Stomach (tissue), 19 donors: ENCODE measurements at places on chromosomes 6 and 20.
A peak's percentile ranks its signal among the peaks of the same experiment; 100 is the strongest.

DNA sequence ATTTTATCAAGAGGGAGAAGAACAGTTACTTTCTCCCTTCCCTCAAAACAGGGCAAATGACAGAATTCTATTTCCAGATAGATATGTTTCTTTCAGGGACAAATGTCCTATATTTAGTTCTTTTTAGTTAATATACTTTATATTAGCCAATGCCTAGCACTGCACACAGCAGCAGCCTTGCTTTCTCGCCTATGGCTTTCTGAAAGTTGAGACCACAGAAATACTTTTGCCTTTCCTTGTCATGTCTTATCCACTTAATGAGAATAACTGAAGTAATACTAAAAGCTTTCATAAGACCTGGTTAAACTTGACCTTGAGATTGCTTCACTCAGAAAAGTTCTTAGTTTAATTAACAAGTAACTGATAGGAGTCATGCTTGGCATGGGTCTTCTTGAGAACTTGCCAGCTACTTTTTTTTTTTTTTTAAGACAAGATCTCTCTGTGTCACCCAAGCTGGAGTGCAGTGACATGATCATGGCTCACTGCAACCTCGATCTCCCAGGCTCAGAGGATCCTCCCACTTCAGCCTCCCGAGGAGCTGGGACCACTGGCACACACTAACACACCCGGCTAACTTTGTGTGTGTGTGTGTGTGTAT is 159.3 kb downstream of the CDKAL1 start:
- no peaks in the 10 kb centered on the region for H3K27me3 ChIP-seq
- H3K4me1 ChIP-seq: peaks cover 30% of the 10 kb centered on the region
- H3K36me3 ChIP-seq: no peaks in the 10 kb centered on the region
- no peak overlapping the region for H3K27ac ChIP-seq
- no peak overlapping the region for H3K4me3 ChIP-seq
- DNase-seq: no peak

DNA sequence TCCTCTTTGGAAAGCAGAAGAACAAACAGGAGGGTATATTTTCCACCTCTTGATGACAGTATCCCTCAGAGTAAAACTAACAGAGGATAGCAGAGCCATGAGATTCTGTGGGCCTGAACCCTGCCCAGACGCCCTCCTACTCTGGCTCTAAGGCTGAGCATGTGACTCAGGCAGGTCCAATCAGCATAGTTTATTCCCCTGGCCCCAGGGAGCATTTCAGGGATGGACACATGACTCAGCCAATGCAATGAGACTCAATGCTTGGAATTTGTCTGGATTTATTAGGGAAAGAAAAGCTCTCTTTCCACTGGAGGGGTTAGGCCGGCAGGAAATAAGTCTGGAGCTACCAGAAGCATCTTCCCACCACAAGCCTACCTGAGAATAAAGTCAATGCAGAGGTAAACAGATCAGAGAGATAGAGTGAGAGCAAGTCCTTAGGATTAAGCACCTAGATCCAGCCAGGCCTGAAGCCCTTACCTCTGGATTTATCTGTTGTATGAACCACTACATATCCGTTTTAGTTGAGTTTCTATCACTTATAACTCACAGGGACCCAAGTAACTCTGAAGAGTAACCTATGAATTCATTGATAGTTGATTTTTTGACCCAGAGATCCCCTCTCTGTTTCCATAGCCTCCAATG is 68.2 kb upstream of the EYA2 start:
- no peaks in the 10 kb centered on the region for H3K27me3 ChIP-seq
- no peaks in the 10 kb centered on the region for H3K4me1 ChIP-seq

GRCh38 chr6:169291646-169292337 is 38.1 kb upstream of the THBS2 start:
- H3K36me3 ChIP-seq: no peaks in the 10 kb centered on the region
- H3K27ac ChIP-seq: peak overlapping the region; percentile 31
- no peak overlapping the region for H3K4me3 ChIP-seq
- DNase-seq: no peak
- no peaks in the 10 kb centered on the region for H3K27me3 ChIP-seq

DNA sequence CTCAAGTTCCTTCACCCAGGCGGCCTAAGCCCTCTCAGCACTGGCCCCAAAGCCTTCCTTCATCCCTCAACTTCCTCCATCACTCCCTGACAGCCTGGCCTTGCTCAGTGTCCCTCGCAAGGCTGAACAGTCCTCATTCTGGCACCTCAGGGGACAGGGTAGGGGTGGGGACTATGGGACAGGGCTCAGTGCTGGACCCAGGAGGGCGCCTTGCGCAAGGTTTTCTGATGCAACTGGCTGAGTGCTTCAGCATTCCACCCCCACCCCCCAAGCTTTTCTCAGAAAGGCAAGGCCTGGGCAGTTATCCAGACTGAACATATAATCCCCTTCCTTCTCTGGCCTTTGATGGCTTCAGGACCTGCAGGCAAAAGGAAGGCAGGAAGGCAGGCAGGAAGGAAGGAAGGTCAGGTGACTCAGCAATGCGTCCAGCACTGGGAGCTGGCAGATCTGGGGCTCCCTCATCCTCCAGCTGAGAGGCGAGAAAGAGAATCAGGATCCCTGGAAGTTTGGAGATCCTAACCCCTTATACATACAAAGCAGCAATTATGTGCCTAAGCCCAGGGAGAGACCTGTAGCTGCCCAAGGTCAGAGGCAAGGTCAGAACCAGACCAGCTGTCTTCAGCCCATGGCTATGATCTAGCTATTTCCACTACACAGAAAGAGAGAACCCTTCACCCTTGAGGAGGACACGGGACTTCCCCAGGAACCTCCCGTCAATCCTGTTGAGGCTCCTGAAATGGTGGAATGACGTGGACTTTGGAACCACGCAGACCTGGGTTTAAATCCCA is 8.6 kb upstream of the TRIB3 start:
- peak; percentile 71 for DNase-seq
- H3K36me3 ChIP-seq: no peaks in the 10 kb centered on the region
- H3K4me1 ChIP-seq: peaks cover 31% of the 10 kb centered on the region
- peak overlapping the region; percentile 60 for H3K27ac ChIP-seq
- H3K27me3 ChIP-seq: no peaks in the 10 kb centered on the region
- H3K4me3 ChIP-seq: no peak overlapping the region

GRCh38 chr20:16539280-16540021 is 33.8 kb downstream of the KIF16B start:
- H3K36me3 ChIP-seq: no peaks in the 10 kb centered on the region
- H3K4me1 ChIP-seq: peaks cover 9% of the 10 kb centered on the region
- no peak overlapping the region for H3K27ac ChIP-seq
- DNase-seq: no peak
- no peak overlapping the region for H3K4me3 ChIP-seq

GRCh38 chr6:10082385-10082784 is 332.5 kb downstream of the TFAP2A start:
- H3K4me3 ChIP-seq: no peak overlapping the region
- no peak overlapping the region for H3K27ac ChIP-seq
- no peaks in the 10 kb centered on the region for H3K4me1 ChIP-seq
- no peaks in the 10 kb centered on the region for H3K36me3 ChIP-seq
- H3K27me3 ChIP-seq: no peaks in the 10 kb centered on the region

- H3K27me3 ChIP-seq: no peaks in the 10 kb centered on the region
- H3K27ac ChIP-seq: no peak overlapping the region
- H3K36me3 ChIP-seq: no peaks in the 10 kb centered on the region
- DNase-seq: no peak
- H3K4me3 ChIP-seq: no peak overlapping the region
Observed at GRCh38 chr6:37406726-37407341, 26.2 kb upstream of the CMTR1 start.

GRCh38 chr6:108897371-108897770 is 49.1 kb downstream of the ARMC2 start:
- peaks cover 14% of the 10 kb centered on the region for H3K4me1 ChIP-seq
- no peaks in the 10 kb centered on the region for H3K36me3 ChIP-seq
- no peaks in the 10 kb centered on the region for H3K27me3 ChIP-seq
- no peak overlapping the region for H3K4me3 ChIP-seq
- DNase-seq: peak; percentile 68

GRCh38 chr6:158972241-158973233 is 27.5 kb downstream of the RSPH3 start:
- no peak overlapping the region for H3K4me3 ChIP-seq
- no peak overlapping the region for H3K27ac ChIP-seq
- peaks cover 39% of the 10 kb centered on the region for H3K36me3 ChIP-seq
- no peak for DNase-seq
- no peaks in the 10 kb centered on the region for H3K27me3 ChIP-seq
- H3K4me1 ChIP-seq: no peaks in the 10 kb centered on the region

GRCh38 chr20:10984913-10985312 is 311.1 kb upstream of the JAG1 start:
- no peaks in the 10 kb centered on the region for H3K36me3 ChIP-seq
- no peak overlapping the region for H3K4me3 ChIP-seq
- DNase-seq: no peak
- H3K27me3 ChIP-seq: no peaks in the 10 kb centered on the region
- peaks cover 12% of the 10 kb centered on the region for H3K4me1 ChIP-seq

DNA sequence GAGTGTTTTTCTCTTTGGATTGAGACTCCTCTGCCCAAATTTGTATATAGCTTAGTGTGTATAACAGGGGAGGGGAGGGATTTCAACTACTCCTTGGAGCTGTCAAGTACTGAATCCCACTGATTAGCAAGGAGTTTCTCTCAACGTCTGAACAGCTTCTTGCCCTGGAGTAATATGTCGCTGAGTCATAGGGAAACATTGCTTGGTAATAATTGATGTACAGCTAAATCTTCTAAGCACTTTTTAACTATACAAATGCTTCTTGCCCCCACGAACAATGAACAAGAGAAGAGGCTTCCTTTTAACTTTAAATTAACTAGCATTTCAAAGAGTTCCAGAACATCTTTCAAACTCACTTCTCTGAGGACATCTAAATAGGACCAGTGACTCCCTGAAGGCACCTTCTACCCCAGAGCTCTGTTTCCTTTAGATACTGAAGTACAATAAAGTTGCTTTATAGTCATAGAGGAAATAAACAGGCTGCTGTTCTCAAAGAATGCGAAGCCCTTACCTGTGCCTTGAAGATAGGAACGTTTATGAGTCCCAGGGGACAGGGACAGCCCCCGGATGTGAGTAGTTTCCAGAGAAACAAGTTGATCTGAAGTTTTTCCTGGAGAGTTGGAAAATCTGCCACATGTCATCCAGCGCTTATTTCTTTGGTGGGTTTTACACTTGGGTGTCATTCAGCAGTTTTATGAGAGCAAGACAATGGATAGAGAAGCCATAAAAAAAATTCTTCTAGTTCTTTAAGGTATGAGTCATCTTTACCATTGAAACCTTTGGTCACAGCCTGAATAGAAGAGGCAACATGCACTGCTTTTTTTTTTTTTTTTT is 462.5 kb upstream of the BTBD3 start:
- H3K4me1 ChIP-seq: no peaks in the 10 kb centered on the region
- no peaks in the 10 kb centered on the region for H3K36me3 ChIP-seq
- H3K27me3 ChIP-seq: no peaks in the 10 kb centered on the region
- no peak overlapping the region for H3K27ac ChIP-seq
- DNase-seq: no peak

- peaks cover 3% of the 10 kb centered on the region for H3K27me3 ChIP-seq
- no peaks in the 10 kb centered on the region for H3K36me3 ChIP-seq
- no peak overlapping the region for H3K4me3 ChIP-seq
- no peak overlapping the region for H3K27ac ChIP-seq
- no peaks in the 10 kb centered on the region for H3K4me1 ChIP-seq
Observed at GRCh38 chr6:28002161-28002560, 45.1 kb downstream of the OR2B6 start.

DNA sequence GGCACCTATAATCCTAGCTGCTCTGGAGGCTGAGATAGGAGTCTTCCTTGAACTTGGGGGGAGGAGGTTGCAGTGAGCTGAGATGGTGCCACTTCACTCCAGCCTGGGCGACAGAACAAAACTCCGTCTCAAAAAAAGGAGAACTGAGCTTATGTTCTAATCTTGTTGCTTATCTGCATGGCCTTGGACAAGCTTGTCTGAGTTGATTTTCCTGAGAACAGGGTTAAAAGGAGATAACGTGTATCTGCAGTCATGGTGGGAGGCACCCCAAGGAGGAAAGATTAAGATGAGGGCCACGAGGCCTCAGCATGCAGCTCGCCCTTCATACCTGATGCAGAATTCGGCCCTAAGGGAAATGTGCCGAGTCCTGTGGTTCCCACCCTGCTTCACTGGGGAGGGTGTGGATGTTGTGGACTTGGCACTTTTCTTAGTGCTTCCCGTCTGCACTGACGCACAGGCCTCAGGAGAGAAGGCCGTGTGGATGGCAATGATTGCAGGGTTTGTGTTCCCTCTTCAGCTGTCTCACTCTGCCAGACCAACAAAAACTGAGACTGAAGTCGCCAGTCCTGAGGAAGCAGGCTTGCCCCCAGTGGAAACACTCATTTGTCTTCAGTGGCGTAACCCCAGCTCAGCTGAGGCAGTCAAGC is 56.3 kb downstream of the EZR start:
- DNase-seq: no peak
- no peak overlapping the region for H3K4me3 ChIP-seq
- peak overlapping the region; percentile 26 for H3K27ac ChIP-seq
- peaks cover 42% of the 10 kb centered on the region for H3K36me3 ChIP-seq
- H3K4me1 ChIP-seq: peaks cover 27% of the 10 kb centered on the region

- DNase-seq: no peak
- no peak overlapping the region for H3K4me3 ChIP-seq
- no peaks in the 10 kb centered on the region for H3K27me3 ChIP-seq
- H3K36me3 ChIP-seq: no peaks in the 10 kb centered on the region
- H3K4me1 ChIP-seq: no peaks in the 10 kb centered on the region
Observed at GRCh38 chr20:9225879-9226278, 157.0 kb downstream of the PLCB4 start.

GRCh38 chr6:97864826-97865225 is 581.8 kb upstream of the MMS22L start:
- no peak overlapping the region for H3K4me3 ChIP-seq
- no peaks in the 10 kb centered on the region for H3K36me3 ChIP-seq
- H3K4me1 ChIP-seq: no peaks in the 10 kb centered on the region

DNA sequence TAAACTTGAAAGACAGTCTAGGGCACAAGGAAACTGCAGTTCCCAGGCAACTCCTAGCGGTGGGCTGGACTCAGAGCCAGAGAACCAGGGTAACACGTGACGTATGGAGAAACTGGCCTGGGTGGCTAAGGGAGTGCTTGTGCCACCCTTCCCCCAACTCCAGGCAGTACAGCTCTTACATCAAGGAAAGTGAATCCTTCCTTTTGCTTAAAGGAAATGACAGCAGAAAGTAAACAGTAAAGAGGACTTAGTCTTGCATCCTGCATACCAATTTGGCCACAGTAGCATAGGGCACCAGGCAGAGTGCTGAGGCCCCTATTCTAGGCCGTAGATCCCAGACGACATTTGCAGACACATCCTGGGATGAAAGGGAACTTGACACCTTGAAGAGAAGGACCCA is 322.8 kb downstream of the CD109 start:
- DNase-seq: no peak
- H3K27me3 ChIP-seq: no peaks in the 10 kb centered on the region
- H3K36me3 ChIP-seq: no peaks in the 10 kb centered on the region
